ENCODE measurements at places on chromosomes 7 and 10. TPM values are rescaled to one million over a fixed set of nuclear protein-coding genes. Genes with fewer than 3 reads are reported as not detected.

The INHBA gene
- total RNA-seq, result not detected

The GRM3 gene
- not detected for total RNA-seq

The C7orf33 gene
- total RNA-seq, result not detected

The DLX6 gene
- total RNA-seq, result not detected

The AS3MT gene
- 2.6 TPM for total RNA-seq

DNA sequence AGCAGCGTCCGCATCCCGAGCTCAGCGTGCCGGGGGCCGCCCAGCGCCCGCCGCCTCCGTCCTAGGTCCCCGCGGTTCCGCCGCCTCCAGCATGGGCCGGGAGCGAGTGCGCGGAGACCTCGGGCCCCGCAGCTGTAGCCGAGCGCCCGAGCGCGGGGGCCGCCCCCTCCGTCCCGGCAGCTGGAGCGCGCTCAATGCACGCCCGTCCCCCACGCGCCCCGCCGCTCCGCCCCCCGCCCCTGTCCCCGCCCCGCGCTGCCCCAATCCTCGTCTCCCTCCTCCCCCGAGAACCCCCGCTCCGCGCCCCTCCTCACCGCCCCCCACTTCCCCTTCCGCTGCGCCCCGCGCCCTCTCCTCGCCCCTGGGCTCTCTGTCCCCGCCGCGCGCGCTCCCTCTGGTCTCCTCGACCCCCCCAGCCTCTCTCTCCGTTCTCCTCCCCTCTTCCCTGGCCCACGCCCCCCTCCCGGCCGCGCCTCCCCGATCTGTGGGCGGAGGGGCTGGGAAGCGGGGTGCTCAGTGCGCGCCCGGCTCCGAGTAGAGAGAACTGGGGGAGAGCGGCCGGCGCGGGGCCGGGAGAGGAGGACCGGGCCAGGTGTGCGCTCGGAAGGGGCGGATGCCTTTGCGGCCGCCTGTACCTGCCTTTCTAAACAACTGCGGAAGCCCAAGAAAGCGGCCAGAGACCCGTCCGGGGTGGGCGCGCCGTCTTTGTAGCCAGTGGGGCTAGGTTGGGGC lies at the start of gene VIPR2:
Gene VIPR2, minus strand, starts transcription at position 110 of the 732 bp plus-strand sequence. Its CDS starts 96 bp downstream, at position 14.
- H3K27me3 ChIP-seq, result peaks cover 11% of the 10 kb centered on the region
- no peaks in the 10 kb centered on the region for H3K36me3 ChIP-seq
- H3K4me1 ChIP-seq, result no peaks in the 10 kb centered on the region
- H3K4me3 ChIP-seq, result peak within 1 kb of the TSS; percentile 43
- no peak for DNase-seq

- no peaks in the 10 kb centered on the region for H3K4me1 ChIP-seq
- no peak overlapping the region for H3K4me3 ChIP-seq
- DNase-seq, result no peak
- no peaks in the 10 kb centered on the region for H3K36me3 ChIP-seq
- H3K27me3 ChIP-seq, result no peaks in the 10 kb centered on the region
- no peak overlapping the region for H3K27ac ChIP-seq
These were observed 42.2 kb upstream of the CAMK2B start for GRCh38 chr7:44367475-44368043.

- no peaks in the 10 kb centered on the region for H3K4me1 ChIP-seq
- no peaks in the 10 kb centered on the region for H3K36me3 ChIP-seq
- DNase-seq, result no peak
- H3K4me3 ChIP-seq, result no peak overlapping the region
- H3K27ac ChIP-seq, result no peak overlapping the region
These were observed 67.8 kb upstream of the NXPH1 start for GRCh38 chr7:8365499-8366110.

- H3K36me3 ChIP-seq, result no peaks in the 10 kb centered on the region
- H3K27ac ChIP-seq, result no peak overlapping the region
- no peaks in the 10 kb centered on the region for H3K4me1 ChIP-seq
- no peaks in the 10 kb centered on the region for H3K27me3 ChIP-seq
- no peak for DNase-seq
These were observed 37.0 kb downstream of the TBC1D12 start for GRCh38 chr10:94439275-94439861.

- peak overlapping the region; percentile 19 for H3K4me3 ChIP-seq
- peak; percentile 81 for DNase-seq
- H3K36me3 ChIP-seq, result no peaks in the 10 kb centered on the region
- peak overlapping the region; percentile 70 for H3K27ac ChIP-seq
- peaks cover 45% of the 10 kb centered on the region for H3K4me1 ChIP-seq
These were observed 160.9 kb downstream of the SDK1 start for GRCh38 chr7:3461923-3462322.

DNA sequence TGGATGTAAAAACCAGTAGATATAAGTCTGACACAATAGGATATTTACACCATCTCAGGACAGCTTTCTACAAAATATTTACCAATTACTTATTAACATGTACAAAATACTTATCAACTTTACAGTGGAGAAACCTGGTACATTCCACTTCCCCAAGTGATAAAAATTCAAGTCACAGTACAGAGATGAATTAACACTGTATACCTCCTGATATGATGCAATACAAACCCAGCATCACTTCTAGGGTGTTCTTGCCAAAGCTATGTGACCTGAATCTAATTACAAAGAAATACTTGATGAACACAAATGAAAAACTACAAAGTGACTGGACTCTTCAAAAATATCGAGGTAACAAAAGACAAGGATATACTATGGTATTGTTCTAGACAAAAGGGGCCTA lies 156.4 kb upstream of the FGFR2 start:
- no peaks in the 10 kb centered on the region for H3K4me1 ChIP-seq
- no peak for DNase-seq
- no peaks in the 10 kb centered on the region for H3K36me3 ChIP-seq
- no peak overlapping the region for H3K4me3 ChIP-seq
- H3K27me3 ChIP-seq, result no peaks in the 10 kb centered on the region
- H3K27ac ChIP-seq, result no peak overlapping the region

- no peaks in the 10 kb centered on the region for H3K36me3 ChIP-seq
- no peak overlapping the region for H3K4me3 ChIP-seq
- no peaks in the 10 kb centered on the region for H3K27me3 ChIP-seq
- DNase-seq, result no peak
- peaks cover under 1% of the 10 kb centered on the region for H3K4me1 ChIP-seq
- H3K27ac ChIP-seq, result no peak overlapping the region
These were observed 268.9 kb upstream of the KLF6 start for GRCh38 chr10:4053940-4054339.

GRCh38 chr7:140165422-140165821 lies 11.4 kb downstream of the KDM7A start:
- H3K27ac ChIP-seq, result no peak overlapping the region
- no peak for DNase-seq
- H3K36me3 ChIP-seq, result no peaks in the 10 kb centered on the region
- H3K4me1 ChIP-seq, result peaks cover 13% of the 10 kb centered on the region

- no peak overlapping the region for H3K27ac ChIP-seq
- no peaks in the 10 kb centered on the region for H3K4me1 ChIP-seq
- no peak for DNase-seq
- no peaks in the 10 kb centered on the region for H3K36me3 ChIP-seq
These were observed 38.8 kb downstream of the PTN start for GRCh38 chr7:137304624-137305235.

DNA sequence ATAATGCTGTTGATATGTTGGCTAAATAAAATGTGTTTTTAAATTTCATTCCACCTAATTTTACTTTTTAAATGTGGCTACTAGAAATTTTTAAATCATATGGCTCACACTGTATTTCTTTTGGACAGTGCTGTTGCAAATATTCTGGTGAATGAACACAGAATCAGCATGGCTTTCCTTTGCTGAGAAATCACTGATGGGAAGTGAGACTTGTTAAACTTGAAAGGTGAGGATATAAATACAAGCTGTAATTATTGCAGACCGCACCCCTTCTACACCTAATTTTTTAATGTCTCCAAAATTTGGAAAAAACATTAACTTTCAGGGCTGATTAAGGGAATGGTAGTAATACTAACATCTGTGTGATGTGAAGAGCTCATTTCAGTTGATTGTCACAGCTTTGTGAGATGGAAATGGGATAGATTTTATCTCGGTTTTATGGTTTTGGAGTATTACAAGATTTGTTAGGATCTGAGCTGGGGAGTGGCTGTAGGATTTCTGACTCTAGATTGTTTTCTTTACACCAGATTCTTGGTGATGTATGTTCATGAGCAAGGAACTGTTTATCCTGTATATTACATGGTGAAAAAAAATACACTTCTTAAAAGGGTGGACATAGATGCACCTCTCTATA lies 1.3 kb downstream of the MIOS start:
- no peak for DNase-seq
- peak overlapping the region; percentile 77 for H3K4me3 ChIP-seq
- H3K27ac ChIP-seq, result peak overlapping the region; percentile 98
- H3K27me3 ChIP-seq, result no peaks in the 10 kb centered on the region

- H3K4me1 ChIP-seq, result no peaks in the 10 kb centered on the region
- no peak for DNase-seq
- no peak overlapping the region for H3K27ac ChIP-seq
- no peak overlapping the region for H3K4me3 ChIP-seq
These were observed 57.8 kb upstream of the CTBP2 start for GRCh38 chr10:125217990-125218675.

DNA sequence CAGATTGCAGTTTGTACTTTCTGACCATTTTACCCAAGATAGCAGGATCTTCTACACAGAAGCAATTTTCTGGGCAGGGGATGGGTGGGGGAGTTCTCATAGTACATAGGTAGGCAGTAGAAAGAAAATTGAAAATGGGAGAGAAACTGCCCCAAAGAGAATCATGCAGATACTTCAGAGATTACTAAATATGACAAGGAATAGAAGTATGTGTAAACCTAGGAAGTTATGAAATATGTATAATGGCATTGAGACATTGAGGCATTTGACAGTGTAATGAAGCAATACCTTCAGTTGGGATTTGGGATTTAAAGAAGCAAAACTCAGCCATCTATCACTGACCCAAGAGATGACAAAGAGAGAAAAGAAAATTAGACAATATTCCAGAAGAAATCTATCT lies 233.0 kb downstream of the PTN start:
- no peaks in the 10 kb centered on the region for H3K36me3 ChIP-seq
- H3K4me1 ChIP-seq, result no peaks in the 10 kb centered on the region
- no peak overlapping the region for H3K4me3 ChIP-seq
- no peak overlapping the region for H3K27ac ChIP-seq
- DNase-seq, result no peak

All from naive thymus-derived CD4-positive, alpha-beta T cell (primary cell).